ENCODE measurements at places on chromosomes 6 and 20.

DNA sequence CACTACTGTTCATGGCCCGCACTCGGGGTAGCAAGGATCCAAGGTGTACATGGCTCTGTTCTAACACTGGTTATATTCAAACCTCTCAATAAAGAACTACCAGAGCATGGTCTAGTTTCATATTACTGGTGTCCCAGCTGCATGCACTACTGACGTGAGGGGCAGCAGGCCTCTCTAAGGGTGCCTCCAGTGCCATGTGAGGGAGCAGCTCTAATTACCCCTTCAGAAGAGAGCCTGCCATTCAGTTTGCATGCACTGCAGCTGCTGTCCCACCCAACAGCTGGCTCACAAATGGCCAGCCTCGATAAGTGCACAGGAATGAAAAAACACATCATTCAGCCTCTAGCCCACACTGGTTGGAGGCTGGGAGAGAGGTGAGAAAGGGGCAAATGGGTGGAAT is 85.2 kb downstream of the SMLR1 start:
- DNase-seq, result no peak

- DNase-seq, result no peak
Measured at GRCh38 chr20:3449319-3449718, 21.5 kb upstream of the ATRN start.

DNA sequence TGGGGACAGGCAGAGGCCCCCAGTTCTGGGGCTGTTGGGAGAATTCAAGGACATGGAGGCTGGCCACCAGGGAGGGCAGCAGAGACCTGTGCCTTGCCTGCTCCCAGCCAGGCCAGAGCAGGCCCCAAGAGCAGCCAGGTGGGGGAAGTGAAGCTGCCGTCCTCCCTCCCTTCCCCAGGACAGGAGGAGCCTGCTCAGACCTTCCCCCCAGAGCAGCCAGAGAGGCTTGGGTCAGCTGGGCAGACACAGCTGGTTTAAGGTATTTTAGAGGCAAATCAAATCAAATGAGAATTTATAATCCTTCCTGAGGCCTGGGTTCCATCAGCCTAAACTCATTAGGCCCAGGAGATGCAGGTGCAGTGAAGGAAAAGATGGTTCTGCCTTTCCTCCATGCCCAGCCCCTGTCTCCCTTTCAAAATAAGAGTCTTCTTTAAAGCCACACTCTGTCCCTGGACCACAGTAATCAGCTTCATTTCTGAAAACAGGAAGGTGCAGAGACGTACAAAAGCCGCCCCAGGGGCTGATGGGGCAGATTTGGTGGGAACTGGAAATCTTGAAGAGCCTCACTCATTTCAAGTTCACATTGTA is 21.7 kb downstream of the BMP7 start:
- no peak for DNase-seq

DNA sequence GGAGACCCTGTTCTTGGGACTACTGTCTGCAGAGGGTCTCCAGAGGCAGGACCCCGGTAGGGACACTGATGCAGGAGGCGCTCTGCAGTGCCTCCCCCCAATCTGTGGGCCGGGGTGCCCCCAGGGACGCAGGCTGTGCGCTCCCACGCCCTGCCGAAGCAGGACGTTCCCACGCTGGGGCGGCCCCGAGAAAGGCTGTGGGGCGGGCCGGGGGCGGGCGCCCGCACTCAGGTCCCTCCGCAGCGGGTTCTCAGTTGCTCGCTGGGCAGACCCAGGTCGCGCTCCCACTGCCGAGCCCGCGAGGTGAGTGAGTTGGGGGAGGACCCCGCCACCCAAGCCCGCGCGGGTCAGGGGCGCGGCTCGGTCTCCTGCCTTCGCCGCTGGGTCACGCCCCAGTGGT is at the start of gene COX4I2:
Gene COX4I2, plus strand, starts transcription at position 253 of the 400 bp plus-strand sequence. CDS start 1,106 bp downstream, outside the sequence.
- DNase-seq, result no peak

DNA sequence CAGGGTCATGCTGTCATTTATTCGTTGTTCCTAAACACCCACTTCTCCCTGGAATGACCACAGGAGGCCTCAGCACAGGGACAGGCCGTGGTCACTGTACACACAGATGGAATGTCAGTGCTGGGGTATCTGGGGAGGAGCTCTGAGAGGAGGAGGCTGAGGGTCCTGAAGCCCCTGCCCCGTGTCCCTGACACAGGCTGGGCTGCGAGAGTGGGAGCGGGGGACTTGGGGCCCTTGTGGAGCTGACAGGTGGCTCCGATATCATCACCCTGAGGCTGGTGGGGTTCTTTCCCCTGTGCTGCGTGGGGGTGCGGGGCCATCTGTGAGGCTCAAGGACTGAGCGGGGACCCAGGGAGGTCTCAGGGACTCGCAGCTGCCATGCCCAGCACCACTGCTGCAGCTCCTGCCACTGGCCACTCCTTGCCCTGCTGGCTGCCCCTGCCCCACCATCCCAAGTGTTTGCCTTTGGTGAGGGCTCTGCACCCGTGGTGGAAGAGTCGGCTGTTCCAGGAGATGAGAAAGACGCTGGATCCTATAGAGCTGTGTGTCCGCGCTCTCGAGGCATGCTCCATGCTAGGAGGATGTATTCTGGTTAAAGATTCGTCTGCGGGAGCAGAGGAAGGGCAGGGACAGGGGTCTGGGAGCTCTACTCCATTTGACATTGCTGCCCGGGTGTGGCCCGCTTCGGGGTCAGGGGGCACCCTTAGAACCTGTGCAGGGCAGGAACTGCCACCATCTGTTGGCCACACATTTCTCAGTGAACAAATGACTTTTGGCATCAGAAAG is 18.9 kb downstream of the NPEPL1 start:
- DNase-seq, result no peak

GRCh38 chr20:25389401-25389857 is 1.2 kb downstream of the ABHD12 start:
- DNase-seq, result no peak

GRCh38 chr20:24359321-24360027 is 110.0 kb upstream of the SYNDIG1 start:
- DNase-seq, result no peak

DNA sequence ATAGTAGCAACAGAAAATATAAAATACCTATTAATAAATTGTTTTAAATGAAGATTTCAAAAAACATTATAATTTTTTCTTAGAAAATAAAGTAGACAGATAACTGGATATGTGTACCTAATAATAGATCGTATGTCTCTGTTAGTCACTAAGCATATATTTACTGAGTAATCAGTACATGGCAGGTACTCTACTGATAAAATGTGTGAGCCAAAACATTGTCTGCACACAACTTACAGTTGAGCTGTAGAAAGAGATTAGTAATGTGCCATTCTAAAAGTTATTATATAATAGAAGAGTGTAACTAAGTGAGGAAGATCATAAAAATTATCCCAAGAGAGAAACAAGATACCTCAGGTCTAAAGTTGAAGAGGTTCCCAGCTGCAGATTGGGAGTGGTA is 929.9 kb upstream of the EPHA7 start:
- no peak for DNase-seq

GRCh38 chr6:111038534-111039252 is 48.6 kb upstream of the SLC16A10 start:
- DNase-seq, result no peak

GRCh38 chr6:2086326-2086965 is 159.0 kb downstream of the GMDS start:
- DNase-seq, result no peak

- no peak for DNase-seq
Measured at GRCh38 chr6:69096681-69097080, 461.6 kb downstream of the ADGRB3 start.

DNA sequence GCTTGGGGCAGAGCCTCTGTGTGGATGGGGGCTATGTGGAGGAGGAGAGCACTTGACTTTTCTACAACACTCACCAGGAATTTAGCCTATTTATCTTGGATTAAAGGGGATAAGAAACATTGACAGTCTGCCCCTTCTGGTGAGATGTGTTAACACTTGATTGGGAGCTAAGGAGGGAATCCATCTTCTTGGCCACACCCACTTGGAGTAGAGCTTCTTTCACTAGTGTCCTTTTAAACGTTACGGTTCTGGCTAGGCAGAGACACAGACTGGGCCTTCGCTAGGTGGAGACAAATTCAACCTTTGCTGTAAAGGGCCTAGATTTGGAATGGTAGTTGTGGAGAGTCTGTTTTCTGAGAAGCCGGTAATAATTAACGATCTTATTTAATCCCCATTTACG is 15.5 kb upstream of the TPBG start:
- DNase-seq, result no peak

DNA sequence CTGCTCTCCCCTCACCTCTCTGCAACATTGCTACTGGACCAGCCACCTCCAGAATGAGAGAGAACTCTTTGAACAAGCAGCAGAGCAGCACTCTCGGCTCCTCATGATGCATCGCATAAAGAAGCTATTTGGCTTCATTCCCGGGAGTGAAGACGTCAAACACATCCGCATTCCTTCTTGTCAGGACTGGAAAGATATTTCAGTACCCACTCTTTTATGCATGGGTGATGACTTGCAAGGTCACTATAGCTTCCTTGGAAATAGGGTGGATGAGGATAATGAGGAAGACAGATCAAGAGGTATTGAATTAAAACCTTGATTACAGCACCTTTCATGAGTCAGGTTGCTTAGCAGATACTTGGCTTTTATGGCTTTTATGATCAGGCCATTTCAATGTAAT is 4.3 kb downstream of the CALHM4 start:
- no peak for DNase-seq

DNA sequence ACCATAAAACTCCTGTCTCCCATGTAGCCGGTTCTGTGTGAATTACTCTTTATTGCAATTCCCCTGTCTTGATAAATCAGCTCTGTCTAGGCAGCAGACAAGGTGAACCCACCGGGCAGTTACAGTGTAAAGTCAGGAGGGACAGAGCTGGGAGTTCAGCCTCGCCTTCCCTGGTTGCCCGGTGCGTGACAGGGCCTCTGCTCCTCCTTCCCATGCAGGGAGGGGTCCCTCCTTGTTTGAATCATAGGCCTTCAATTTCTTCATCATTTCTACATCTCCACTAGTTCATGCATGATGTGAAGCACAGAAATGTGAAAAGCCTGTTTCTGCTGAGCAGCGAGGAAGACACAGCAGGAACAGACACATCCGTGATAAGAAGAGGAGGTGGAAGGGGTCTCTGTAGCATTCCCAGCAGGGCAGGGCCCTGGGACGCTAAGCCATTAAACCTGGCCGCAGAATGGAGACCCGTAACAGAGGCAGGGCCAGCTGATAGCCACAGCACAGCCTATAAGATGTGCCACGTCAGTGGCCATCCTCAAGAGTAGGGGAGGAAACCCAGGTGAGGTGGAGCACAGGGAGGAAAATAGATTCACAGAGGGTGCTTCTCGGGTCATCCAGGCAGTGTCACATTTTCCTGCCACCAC is 106.7 kb upstream of the CST7 start:
- DNase-seq, result no peak

GRCh38 chr20:4998160-4998651 is 3.1 kb downstream of the SLC23A2 start:
- no peak for DNase-seq

DNA sequence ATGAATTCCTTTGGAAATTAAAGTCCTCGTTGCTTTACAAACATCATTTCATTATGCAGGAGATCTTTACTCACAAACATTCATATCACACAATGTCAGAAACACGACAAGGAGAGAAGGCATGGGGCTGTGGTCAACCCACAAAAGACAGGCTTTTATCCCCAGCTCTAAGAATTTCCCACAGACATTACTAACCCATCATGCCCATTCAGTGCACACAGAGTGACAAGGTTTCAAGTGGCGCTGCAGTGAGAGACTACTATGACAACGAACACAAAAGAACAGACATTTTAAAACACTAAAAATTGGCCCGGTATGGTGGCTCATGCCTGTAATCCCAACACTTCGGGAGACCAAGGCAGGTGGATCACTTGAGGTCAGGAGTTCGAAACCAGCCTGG is 579.8 kb upstream of the AGPAT4 start:
- DNase-seq, result no peak

GRCh38 chr20:24116611-24117010 is 128.0 kb upstream of the GGTLC1 start:
- DNase-seq, result no peak

DNA sequence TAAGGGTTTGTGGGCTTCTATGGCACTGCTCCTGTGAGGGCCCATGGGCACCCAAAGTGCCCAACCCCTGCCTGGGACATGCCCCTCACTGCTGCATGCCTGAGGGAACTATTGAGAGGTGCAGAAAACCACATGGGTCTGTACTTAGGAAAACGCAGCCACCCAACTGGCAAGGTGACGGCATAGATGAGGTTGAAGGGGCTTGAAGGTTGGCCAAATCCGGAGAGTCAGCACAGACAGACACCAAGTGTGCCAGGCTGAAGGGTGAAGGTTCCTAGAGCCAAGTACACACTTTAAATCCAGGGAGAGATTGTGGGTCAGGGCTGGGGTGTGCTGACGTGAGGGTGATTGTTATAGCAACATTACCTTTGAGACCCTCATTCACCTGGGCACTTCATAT is 6.2 kb downstream of the BANF2 start:
- DNase-seq, result no peak

DNA sequence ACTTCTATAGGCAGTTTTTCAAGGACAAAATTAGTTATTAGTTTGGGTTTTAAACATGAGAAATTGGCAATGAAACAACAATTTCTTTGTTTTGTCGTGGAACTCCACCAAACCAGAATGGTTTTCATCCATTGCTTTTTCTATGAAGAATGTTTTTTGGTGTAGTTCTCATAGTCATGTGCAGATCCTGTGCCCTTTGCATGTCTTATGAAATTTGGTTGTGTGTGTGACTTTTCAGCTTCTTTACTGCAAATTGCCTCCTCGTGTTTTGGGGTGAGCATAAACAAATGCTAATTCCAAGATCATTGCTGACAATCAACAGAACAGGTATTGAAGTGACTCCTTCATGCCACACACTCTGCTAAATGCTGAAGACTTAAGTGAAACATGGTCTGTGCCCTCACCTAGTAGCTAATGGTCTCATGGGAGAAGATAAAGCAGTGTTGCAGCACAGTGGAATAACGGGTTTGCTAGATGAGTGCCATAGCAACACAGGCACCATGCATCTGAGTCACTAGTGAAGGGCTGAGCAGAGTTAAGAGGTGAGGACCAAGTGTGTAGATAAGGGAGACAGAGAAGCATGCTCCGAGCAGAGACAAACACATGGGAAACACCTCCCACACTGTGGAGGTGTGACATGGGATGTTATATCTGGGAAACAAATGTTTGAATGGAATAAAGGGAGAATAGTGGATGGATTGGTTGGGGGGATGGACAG is 120.0 kb downstream of the SLC16A10 start:
- no peak for DNase-seq

GRCh38 chr6:147595961-147596360 is 87.5 kb downstream of the SAMD5 start:
- no peak for DNase-seq

Measured in stimulated activated CD8-positive, alpha-beta memory T cell treated with anti-CD3 and anti-CD28 coated beads, Interleukin-4, amount 100 ng/mL, for 1 hour (primary cell).